ENCODE measurements at places on chromosomes 13 and 19. TPM values are rescaled to one million over a fixed set of nuclear protein-coding genes. Genes with fewer than 3 reads are reported as not detected.
A peak's percentile ranks its signal among the peaks of the same experiment; 100 is the strongest.

GRCh38 chr19:18647371-18647767 lies 10.5 kb downstream of the KLHL26 start:
- H3K36me3 ChIP-seq = no peaks in the 10 kb centered on the region
- H3K4me3 ChIP-seq = no peak overlapping the region
- H3K4me1 ChIP-seq = peaks cover 3% of the 10 kb centered on the region
- no peak for DNase-seq
- no peaks in the 10 kb centered on the region for H3K27me3 ChIP-seq
- H3K27ac ChIP-seq = no peak overlapping the region

DNA sequence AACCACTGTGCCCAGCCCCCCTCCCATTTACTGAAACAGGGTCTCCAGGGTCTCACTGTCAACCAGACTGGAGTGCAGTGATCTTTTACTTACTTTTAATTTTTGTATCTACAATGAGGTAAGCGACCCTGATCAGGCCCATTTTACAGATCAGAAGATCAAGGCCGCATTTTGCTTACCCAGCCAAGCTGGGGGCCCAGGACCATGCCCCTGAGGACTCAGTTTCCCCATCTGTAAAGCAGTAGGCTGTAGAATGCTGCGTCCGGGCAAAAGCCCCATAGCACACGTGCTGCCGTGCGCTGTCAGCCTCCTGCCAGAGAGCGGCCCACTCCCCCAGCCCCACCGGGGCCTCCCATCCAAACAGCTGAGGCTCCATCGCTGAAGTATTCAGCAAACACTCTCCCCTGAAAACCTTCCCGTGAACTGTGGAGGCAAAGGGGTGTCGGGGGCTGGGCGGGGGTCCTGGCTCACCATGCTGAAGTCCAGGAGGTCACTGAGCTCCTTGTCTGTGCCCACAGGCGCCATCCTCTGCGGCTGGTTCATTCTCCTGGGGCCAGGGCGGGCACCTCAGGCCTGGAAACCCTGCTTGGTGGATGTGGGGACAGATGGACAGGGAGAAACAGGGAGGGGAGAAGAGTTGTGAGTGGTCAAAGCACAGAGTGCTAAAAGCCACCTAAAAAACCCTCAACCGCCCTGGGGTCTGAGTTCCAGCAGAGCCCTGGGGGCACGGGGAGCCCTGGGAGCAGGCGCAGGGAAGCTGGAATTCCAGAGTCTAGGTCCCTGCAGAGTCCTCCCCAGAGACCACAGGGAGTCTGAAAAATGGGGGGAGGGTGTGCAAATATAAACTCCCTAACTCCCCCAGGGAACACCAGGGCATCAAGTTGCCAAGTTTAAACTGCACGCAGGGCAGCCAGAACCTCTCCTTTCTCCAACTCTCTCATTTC lies 2.4 kb downstream of the TCF3 start:
- H3K36me3 ChIP-seq = peaks cover 6% of the 10 kb centered on the region
- DNase-seq = no peak
- H3K27me3 ChIP-seq = no peaks in the 10 kb centered on the region
- peak overlapping the region; percentile 81 for H3K4me3 ChIP-seq
- peaks cover 23% of the 10 kb centered on the region for H3K4me1 ChIP-seq
- H3K27ac ChIP-seq = peak overlapping the region; percentile 72

GRCh38 chr19:750640-751423 lies at the start of gene MISP:
MISP (plus strand) TSS chr19:751112; CDS start chr19:756947, 5,835 bp downstream.
- H3K4me1 ChIP-seq = no peaks in the 10 kb centered on the region
- no peaks in the 10 kb centered on the region for H3K27me3 ChIP-seq
- no peak for DNase-seq

GRCh38 chr13:24267274-24267673 lies 42.1 kb upstream of the C1QTNF9 start:
- H3K27ac ChIP-seq = peak overlapping the region; percentile 82
- DNase-seq = peak; percentile 49
- peak overlapping the region; percentile 73 for H3K4me3 ChIP-seq
- peaks cover 91% of the 10 kb centered on the region for H3K4me1 ChIP-seq

DNA sequence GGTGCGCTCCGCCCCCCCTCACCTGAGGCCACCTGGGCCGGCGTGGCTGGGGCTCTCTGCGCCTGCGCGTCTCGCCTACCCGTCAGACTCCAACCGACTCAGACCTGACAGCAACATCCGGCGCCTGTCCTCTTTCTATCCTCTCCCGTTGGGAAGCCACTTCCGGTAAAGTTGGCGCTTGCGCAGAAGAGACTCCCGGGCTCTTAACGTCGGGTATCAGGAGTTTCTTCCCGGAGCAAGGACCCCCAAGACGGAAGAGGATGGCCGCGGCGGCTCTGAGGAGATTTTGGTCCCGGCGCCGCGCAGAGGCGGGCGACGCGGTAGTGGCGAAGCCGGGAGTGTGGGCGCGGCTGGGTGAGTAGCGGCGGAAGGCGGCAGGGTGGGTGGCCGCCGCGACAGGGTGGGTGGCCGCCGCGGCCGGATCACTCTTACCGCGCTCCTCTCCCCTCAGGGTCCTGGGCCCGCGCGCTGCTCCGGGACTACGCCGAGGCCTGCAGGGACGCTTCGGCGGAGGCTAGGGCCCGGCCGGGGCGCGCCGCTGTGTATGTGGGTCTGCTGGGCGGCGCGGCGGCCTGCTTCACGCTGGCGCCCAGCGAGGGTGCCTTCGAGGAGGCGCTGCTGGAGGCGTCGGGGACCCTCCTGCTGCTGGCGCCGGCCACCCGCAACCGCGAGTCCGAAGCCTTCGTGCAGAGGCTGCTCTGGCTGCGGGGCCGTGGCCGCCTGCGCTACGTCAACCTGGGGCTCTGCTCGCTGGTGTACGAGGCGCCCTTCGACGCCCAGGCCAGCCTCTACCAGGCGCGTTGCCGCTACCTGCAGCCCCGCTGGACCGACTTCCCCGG lies at the start of the genes TIMM29 and YIPF2:
Gene TIMM29 (plus strand): TSS at position 249 of the 839 bp plus-strand sequence. CDS start 12 bp downstream, at position 261.
Gene YIPF2 (minus strand): TSS at position 77 of the 839 bp plus-strand sequence. CDS start 229 bp downstream, outside the sequence.
- H3K27ac ChIP-seq = peak within 1 kb of the TSS; percentile 85
- peak within 1 kb of the TSS; percentile 94 for H3K4me3 ChIP-seq
- peak; percentile 93 for DNase-seq
- peaks cover 19% of the 10 kb centered on the region for H3K36me3 ChIP-seq
- H3K4me1 ChIP-seq = peaks cover 32% of the 10 kb centered on the region
- no peaks in the 10 kb centered on the region for H3K27me3 ChIP-seq

DNA sequence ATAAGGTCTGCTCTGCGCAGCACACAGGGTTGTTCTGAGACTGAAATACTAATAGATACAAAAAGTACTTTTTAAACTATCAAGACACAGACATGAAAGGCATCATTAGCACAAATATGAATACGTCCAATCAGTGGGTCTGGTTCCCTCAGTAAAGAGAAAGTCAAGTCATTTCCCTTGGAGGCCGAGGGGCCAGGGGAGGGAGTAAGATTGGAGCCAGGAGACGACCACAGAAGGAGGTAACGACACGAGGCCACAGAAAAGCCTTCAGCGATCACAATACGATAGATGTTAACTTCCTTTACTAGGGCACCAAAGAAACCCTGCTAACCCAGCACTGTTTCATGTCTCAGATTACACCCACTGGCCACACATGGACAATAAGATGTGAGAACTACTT lies 5.3 kb downstream of the CARS2 start:
- peaks cover 68% of the 10 kb centered on the region for H3K4me1 ChIP-seq
- no peak overlapping the region for H3K4me3 ChIP-seq
- no peak overlapping the region for H3K27ac ChIP-seq
- peak; percentile 8 for DNase-seq
- peaks cover 59% of the 10 kb centered on the region for H3K36me3 ChIP-seq

DNA sequence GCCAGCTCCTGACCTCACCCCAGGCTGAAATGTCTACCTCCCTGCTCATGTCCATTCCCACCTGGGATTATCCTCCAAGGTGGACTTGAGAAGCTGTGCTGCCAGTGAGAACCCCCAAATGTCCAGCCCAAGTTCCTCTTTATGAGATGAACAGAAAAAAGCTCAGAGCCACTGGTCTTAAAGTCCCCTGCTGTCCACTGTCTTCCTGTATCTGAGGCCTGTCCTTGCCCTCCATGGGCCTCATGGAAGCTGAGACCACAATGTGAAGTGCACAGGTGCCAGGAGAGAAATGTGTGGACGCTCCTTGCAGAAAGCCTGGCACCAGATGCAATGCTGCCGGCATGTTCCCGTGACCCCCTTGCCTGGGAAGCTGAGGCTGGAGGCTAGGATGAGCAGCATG lies 3.3 kb upstream of the AMER2 start:
- H3K27me3 ChIP-seq = peaks cover 53% of the 10 kb centered on the region
- DNase-seq = no peak
- H3K36me3 ChIP-seq = peaks cover 2% of the 10 kb centered on the region
- no peak overlapping the region for H3K4me3 ChIP-seq
- H3K4me1 ChIP-seq = peaks cover 11% of the 10 kb centered on the region

- no peak for DNase-seq
- no peaks in the 10 kb centered on the region for H3K27me3 ChIP-seq
- no peaks in the 10 kb centered on the region for H3K36me3 ChIP-seq
- H3K4me3 ChIP-seq = no peak overlapping the region
Observed at GRCh38 chr13:66835040-66835628, 395.0 kb downstream of the PCDH9 start.

DNA sequence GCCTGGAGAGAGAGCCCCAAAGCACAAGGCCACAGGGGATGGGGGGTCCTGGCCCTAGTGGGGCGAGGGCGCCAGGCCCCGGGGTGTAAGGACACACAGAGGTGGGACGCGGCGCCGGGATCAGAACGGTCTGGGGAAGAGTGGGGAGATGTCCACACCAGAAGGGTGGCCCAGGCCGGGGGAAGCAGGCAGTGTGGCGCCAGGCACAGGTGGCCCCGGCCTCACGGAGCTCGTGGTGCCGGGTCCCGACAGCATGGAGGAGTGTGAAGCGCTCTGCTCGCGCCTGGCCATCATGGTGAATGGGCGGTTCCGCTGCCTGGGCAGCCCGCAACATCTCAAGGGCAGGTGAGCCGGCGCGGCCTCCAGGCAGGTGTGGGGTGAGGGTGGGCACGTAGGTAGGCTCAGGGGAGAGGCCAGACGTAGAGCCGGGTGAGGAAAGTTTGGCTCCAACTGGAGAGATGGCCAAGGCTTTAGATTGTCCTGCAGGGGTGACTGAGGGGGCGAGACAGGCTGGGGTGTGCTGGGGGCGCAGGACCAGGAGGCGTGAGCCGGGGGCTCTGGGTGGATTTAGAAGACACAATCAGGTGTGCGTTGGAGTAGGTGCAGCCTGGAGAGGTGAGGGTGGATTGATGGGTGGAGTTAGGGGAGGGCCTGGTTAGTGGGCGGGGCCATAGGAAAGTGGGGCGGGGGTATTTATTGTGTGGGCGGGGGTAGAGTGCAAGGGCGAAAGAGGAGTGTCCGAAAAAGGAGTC lies 2.9 kb upstream of the ARHGAP45 start:
- H3K27ac ChIP-seq = no peak overlapping the region

DNA sequence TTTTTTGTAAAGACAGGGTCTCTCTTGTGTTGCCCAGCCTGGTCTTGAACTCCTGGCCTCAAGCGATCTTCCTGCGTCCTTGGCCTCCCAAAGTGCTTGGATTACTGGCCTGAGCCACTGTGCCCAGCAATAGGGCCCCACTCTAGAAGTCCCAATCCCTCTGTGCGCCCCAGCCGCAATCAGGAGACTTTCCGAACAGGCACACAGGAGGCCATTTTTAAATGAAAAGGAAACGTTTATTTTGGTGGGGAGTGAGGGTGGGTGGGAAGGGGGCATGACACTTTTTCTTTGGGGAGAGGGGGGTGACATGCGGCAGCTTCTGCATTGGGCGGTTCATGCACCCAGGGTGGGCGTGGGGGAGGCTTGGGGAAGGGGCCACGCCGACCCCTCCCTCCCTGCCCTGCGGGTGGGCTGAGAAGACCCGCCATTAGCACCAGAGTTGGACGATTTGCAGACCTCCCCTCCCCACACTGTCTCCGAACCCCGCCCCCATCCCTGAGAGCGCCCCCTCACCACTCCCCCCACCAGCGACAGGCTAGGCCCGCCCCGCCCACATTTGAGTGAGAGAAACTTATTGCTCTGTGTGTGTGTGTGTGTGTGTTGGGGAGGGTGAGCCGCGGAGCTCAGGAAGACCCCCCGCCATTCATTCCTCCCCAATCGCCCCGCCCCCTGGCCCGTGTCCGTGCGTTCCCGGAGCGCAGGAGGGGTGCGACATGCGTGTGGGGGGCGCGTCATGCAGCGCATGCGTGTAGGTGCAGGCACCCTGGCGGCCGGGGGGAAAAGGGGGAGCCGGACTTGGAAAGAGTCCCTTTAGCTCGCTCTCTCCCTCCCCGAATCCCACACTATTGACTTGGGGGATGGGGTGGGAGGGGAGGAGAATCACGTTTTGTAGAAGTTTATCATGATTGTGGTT lies 17.2 kb downstream of the KCNC3 start:
- H3K4me1 ChIP-seq = peaks cover 9% of the 10 kb centered on the region
- no peak for DNase-seq
- no peak overlapping the region for H3K4me3 ChIP-seq
- H3K36me3 ChIP-seq = no peaks in the 10 kb centered on the region
- H3K27ac ChIP-seq = no peak overlapping the region
- H3K27me3 ChIP-seq = peaks cover 65% of the 10 kb centered on the region

DNA sequence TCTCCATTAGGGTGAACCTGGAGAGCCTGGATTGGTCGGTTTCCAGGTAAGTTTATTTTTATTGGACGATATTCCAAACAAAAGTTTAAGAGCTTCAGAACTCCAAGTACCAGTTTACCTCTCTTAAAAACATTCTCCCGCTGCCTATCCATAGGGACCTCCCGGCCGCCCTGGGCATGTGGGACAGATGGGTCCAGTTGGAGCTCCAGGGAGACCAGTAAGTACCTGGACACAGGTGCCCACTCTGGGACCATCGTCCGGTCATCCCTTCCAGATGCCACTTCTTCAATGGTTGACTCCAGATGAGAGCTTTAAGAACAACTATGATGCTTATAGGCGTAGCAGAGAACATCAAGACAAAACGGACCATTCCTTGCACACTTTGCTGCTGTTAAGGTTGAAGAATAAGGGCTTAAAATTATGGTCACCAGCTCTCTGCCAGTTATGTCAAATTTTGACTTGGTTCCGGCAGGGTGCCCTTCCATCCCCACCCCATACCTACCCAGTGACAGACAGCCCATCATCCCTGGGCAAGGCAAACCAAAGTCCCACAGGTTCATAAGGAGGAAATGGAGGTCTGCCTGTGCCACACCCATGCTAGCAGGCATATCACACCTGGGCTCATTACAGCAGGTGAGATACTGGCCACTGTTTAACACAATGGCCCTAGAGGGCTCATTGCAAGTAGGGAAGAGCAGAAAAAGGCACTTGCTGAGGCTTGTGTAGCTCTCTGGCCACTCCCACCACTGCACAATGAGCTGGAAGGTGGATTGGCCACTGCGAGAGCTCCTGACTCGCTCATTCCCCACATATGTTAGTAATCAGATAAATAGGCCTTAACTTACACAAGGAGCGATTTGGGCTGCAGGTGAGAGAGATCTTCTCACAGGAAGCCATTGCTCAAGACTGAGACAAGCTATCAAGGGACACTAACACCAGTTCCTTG lies 123.6 kb downstream of the COL4A2 start:
- no peaks in the 10 kb centered on the region for H3K4me1 ChIP-seq
- no peak for DNase-seq
- H3K4me3 ChIP-seq = no peak overlapping the region
- no peak overlapping the region for H3K27ac ChIP-seq
- H3K36me3 ChIP-seq = no peaks in the 10 kb centered on the region

LILRB1 gene
- total RNA-seq = 0.38 TPM

MAST1 gene
- total RNA-seq = 1.1 TPM

NRTN gene
- 0.43 TPM for total RNA-seq

SLITRK6 gene
- not detected for total RNA-seq

LILRB2 gene
- total RNA-seq = not detected

ICAM5 gene
- 1.1 TPM for total RNA-seq

PDX1 gene
- total RNA-seq = not detected

OLFM4 gene
- total RNA-seq = not detected
